ENCODE measurements at places on chromosomes 2 and 18.

GRCh38 chr2:216653931-216654365 is 20.7 kb downstream of the IGFBP2 start:
- DNase-seq, result no peak

DNA sequence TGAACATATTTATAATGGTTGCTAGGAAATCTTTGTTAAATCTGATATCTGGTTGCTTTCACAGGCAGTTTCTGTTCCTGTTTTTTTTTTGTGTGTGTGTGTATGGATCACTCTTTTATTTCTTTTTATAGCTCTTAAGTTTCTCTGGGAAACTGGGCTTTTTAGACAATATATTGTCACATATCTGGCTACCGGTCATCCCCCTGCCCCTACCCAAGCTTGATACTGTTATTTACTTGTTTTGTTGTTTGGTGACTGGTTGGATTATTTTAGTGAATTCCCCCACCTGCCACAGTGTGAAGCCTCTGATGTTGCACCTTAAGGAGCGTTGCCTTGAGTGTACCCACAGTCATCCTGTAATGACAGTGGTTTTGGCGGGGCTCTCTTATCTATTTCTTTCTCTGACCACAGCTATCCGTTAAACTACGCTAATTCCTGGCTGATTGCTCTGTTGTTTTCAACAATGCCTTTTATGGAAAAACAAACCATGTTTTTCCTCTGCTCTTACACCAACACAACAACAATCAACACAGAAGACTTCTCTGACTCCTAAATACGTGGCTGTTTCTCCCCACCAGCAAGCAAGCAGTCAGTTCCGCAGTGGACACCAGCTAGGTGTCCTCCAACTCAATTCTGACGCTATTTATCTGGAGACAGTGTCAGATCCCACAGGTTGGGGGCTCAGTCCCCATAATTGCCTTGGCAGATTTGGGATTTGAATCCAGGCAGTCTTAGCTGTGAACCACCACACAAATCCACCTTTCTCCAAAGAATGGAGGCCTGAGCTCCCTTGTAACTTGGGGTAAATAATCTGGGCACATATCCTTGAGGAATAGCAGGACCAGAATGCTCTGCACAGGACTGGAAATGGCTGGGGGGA is 10.9 kb downstream of the GNLY start:
- no peak for DNase-seq

- no peak for DNase-seq
Observed at GRCh38 chr2:224217962-224218347, 178.9 kb upstream of the SERPINE2 start.

GRCh38 chr18:62827397-62827796 is 112.1 kb downstream of the PHLPP1 start:
- no peak for DNase-seq
